ENCODE measurements at places on chromosomes 16 and 17.

DNA sequence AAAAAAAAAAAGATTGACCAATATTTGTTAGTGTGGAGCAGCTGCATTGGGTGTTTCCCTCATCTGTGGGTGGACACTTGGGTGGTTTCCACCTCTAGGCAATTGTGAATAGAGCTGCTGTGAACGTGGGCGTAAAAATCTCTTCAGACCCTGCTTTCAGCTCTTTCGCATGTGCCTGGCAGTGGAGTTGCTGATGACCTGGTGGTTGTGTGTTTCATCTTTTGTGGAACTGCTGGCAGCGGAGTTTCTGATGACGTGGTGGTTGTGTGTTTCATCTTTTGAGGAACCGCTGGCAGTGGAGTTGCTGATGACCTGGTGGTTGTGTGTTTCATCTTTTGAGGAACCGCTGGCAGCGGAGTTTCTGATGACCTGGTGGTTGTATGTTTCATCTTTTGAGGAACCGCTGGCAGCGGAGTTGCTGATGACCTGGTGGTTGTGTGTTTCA is 21.4 kb downstream of the ZC3H18 start:
- no peak for DNase-seq

DNA sequence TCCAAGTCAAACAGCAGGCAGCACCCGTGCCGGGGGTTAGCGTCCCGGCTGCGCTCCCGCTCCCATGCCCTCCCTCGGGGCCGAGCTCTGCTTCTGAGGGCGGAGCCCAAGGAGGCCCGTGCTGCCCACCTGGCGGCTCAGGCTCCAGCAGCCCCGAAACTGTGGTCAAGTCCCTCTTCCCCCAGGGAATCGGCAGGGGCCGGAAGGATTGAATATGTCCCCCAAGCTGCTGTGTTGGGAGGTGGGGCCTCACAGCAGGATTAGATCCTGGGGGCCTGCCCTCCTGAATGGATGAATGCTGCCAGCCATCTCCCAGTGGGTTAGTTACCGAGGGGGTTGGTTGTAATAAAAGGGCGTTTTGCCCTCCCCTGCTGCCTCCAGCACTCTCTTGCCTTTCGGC is 33.9 kb downstream of the MAP2K3 start:
- peak; percentile 59 for DNase-seq

- no peak for DNase-seq
Observed at GRCh38 chr17:16288860-16289571, 64.3 kb downstream of the CENPV start.

- DNase-seq: no peak
Observed at GRCh38 chr17:75454193-75454592, 2.2 kb upstream of the TMEM94 start.

DNA sequence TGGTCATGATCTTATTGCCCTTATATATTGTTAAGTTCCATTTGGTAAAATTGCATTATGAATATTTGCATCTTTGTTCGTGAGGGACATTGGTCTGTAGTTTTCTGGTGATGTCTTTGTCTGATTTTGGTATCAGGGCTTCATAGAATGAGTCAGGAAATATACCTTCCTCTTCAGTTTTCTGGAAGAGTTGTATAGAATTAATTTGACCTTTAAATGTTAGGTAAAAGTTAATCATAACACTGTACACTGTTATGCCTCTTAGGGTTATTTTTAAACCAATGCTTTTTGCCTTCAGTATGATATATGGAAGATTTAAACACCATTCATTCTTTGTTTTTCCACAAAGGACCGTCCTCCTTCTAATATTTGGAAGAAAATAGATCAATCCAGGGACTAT is 180.0 kb downstream of the CHD9 start:
- no peak for DNase-seq

DNA sequence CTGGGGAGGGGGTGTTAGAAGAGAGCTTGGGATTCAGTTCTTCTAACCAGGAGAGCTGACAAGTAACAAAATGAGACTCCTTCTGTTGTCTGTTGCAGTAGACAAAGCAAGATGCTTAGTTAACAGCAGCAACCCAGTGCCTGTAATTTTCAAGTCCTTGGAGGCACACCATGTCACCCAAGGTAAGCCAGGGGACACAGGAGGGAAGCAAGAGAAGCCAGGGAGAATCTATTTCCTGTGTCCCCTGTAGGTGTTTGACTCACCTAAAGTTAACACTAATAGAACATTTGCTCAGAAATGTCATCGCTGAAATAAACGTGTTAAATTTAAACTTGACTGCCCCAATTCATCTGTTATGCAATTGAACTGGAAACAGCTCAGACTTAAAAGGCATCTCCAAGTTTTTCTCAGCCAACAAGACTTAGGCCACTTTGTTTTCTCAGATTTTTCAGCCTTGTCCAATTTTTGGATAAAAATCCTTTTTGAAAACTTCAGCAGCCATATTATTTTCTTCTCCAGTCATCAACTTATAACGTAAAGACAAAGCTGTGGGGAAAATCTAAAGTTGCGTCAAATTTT is 257.6 kb downstream of the CDH13 start:
- DNase-seq: no peak

- no peak for DNase-seq
Observed at GRCh38 chr16:82384017-82384416, 214.0 kb upstream of the MPHOSPH6 start.

DNA sequence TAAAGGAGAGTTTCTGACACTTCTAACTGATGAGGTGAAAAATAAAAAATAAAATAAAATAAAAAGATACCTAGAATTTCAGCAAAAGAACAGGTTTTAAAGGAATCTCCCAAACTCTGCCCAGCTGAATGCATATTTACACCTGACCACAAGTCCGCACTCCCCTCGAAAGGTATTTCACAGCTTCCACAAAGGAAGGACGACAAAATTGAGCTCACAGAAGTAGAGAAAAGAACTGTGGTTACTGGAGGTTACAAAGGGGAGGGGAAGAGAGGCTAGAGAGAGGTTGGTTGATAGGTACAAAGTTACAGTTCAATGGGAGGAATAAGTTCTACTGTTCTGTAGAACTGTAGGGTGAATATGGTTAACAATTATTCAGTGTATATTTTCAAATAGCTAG is 5.0 kb downstream of the LITAF start:
- DNase-seq: no peak

Measured in sciatic nerve (tissue), 2 donors.